ENCODE measurements at places on chromosomes 2 and 18.

DNA sequence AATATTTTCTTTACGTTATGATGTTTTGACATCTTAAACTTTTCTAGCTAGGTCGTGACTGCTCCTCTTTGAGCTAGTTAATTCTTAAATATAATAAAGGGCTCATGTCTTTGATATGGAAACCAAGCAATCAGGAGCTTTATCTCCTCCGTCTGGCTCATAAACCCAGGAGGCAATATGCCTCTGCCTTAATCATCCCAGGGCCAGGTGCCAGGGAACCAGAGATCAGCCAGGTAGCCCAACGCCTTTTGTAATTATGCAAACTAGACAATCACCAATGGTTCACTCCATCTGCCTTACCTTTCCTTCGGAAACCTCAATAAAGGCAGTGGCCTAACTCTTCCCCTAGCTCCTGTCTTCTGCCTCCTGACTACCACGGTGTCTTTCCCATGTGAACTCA, 213.7 kb downstream of the KCNJ3 start:
- DNase-seq = no peak

GRCh38 chr2:181642086-181642485, 14.8 kb downstream of the CERKL start:
- no peak for DNase-seq

DNA sequence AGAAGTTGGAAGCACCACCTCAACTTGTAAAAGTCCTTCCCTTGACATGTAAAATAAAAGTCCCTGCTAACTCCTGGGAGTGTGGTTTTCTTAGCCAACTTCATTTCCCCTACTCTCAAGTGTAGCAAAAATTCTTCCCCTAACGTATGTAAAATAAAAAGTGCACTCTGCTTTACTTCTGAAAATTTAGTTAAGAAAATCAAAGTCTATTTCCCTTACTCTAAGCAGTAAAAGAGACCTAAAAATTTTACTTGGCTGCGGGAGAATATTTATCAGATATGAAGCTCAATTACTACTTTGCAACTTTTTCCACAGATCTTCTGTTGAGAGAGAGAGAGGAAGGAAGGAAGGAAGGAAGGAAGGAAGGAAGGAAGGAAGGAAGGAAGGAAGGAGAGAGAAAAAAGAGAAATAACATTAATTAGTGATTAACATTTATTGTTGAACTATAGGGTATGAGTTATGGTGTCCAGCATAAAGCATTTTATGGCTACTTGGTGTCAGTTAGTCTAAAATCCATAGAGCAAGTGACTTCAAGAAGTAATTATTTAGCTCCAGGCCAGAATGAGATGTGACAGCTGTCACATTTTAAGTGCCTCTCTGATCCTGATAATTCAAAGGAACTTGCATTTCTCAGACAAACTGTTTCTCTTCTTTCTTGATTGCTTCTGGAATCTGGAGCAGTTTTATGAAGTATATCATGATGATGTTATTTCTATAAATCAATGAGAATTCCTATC, 210.3 kb downstream of the TMX3 start:
- no peak for DNase-seq

DNA sequence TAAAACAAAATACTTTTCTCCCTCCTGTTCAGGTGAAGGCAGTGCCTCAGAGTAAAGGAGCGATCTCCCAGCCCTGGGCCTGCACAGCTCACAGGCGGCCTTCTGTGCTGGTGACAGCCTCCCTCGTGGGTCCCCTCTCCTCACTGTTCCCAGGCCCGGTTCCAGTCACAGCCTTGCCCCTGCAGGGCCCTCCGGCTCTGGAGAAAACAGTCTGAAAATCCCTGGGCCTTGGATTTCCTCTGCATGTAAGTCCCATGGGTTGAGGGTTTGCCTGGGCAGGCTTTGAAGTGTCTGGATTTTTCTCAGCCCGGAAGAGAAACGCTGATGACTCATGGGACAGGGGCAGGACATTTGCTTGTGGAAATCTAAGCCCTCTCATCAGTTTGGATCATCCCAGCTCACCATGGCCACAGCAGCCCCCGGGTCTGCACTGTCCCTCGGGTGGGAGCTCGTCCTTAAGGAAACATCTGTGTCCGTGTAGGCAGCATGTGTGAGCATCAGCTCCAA, 186.1 kb upstream of the RAB12 start:
- DNase-seq = no peak

- no peak for DNase-seq
Measured at GRCh38 chr18:55031979-55032378, 72.7 kb upstream of the CCDC68 start.

- DNase-seq = no peak
Measured at GRCh38 chr2:14231391-14231898, 401.1 kb upstream of the LRATD1 start.

DNA sequence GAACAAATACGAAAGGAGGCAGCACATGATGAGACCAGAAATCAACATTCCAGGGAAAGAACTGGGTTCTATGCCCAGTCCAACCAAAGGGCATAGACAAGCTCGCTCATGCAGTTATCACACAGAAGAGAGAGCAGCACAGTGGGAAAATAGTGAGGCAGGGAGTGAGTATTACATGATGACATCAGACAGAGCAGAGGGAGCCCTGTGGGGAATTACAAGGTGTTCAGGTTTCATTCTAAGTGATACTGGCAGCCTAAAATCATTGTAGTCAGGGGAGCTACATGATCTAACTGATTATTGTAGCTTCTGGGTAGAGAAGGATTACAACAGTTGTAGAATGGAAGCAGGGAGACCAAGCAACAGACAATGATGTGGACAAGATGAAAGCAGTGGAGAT, 658.5 kb downstream of the ARHGAP15 start:
- no peak for DNase-seq
